Effector memory CD8-positive, alpha-beta T cell (primary cell): ENCODE measurements at places on chromosomes 5 and 9.

DNA sequence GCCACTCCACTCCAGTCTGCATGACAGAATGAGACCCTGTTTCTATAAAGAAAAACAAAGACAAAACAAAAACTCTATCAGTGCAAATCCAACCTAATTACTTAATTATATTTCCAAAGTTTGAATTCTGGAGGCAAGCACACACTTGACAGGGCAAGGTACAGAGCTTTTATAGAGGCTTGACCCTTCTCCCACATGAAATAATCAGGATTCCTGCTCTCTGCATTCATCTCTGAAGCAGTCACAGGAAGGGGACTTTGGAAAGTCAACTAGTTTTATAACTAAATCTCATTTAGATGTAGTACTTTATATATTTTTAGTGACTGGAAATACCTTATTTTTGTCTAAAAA is 91.9 kb upstream of the CHD1 start:
- DNase-seq, result no peak

GRCh38 chr9:347667-348292 is 133.1 kb downstream of the DOCK8 start:
- no peak for DNase-seq

- DNase-seq, result no peak
These were observed 72.0 kb downstream of the CEP120 start for GRCh38 chr5:123351240-123351639.

- no peak for DNase-seq
These were observed 166.9 kb upstream of the CCNH start for GRCh38 chr5:87579678-87580077.

GRCh38 chr9:134355158-134355557 is 28.9 kb downstream of the RXRA start:
- DNase-seq, result no peak

DNA sequence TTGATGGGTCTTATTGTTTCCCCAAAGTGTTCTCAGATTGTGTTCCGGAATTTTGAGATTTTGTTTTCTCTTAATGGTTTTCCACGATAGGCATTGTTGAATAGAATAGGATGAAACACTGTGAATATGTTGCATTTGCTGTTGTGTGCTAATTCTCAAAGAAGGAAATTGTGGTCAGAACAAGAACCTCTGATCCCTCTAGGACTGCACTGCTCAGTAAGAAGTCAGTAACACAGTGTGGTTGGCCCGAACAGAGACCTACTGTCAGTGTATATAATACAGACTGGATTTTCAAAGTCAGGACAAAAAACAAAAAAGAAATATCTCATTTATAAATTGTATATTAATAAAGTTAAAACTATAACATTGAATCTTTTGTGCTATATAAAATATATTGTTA is 494.8 kb downstream of the MAT2B start:
- DNase-seq, result no peak

DNA sequence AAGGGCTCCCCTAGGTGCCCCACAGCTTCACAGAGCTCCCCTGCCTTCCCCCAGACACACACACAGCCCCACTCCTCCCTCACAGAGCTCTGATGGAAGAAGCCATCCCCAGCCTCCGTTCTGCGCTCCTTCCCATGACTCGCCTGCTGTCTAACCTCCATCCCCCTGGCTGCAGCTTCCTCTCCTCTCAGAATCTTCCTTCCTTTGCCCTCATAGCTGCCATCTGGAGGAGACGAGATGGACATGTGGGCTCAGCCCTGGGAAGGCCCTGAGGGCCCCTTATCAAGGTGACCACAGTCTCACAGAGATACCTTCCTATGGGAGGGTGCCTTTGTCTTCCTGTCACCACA is 94.3 kb downstream of the PCDH1 start:
- DNase-seq, result no peak

DNA sequence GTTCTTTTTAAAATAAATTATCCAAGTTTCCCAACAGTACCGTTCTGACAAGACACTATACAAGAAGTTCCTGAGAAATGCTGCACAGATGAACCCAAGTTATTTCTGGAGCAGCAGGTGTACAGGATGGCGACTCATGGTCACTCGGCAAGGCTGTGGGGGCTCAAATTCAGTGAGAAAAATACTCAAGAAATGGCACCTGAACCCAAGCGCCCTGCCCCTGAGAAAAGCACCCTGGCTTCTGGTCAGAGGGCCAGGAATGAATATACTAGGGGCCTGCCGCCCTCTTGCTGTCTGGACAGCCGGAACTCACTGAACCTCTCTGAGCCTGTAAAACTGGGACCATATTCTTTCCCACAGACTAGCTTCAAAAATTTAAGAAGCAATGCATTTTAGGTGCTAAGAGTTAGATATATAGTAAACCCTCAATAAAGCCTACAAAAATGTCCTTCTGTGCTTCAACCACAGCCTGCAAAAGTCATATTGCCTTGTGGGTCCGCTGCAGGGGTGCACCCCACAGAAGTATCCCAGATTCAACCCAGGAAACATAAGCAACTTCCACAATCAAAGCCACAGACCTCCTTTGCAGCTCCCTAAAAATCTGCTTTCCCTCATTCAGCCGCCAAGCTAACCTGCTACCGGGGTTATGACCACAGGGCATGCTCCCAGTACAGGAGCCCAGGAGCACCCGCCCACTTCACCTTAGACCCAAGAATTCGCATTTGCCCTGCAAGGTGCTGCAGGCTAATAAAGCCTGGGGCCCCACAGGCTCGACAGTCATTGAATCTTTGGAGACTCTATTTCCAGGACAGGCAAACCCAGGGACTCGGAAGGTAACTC is 1.4 kb downstream of the RAPGEF1 start:
- no peak for DNase-seq

GRCh38 chr9:98567540-98568233 is 141.0 kb downstream of the GABBR2 start:
- DNase-seq, result no peak

DNA sequence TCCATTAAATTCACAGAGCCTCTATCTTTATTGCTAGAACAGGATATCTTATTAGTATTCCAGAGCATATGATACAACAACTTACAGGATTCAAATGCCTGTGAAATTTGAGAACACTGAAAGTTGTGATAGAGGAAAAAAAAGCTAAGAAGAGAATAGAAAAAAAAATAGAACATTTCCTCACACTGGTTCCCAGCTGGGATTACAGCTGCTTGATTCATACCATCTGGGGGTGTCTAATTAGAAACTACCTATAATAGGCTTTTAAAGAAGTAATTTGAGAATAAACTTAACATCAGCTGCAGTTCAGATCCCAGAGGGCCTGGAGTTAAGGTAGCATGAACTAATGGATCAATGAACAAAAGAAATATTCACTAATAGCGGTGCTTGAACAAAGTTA is 922.0 kb downstream of the CDH12 start:
- no peak for DNase-seq
